ENCODE measurements at places on chromosomes 5 and 9.

DNA sequence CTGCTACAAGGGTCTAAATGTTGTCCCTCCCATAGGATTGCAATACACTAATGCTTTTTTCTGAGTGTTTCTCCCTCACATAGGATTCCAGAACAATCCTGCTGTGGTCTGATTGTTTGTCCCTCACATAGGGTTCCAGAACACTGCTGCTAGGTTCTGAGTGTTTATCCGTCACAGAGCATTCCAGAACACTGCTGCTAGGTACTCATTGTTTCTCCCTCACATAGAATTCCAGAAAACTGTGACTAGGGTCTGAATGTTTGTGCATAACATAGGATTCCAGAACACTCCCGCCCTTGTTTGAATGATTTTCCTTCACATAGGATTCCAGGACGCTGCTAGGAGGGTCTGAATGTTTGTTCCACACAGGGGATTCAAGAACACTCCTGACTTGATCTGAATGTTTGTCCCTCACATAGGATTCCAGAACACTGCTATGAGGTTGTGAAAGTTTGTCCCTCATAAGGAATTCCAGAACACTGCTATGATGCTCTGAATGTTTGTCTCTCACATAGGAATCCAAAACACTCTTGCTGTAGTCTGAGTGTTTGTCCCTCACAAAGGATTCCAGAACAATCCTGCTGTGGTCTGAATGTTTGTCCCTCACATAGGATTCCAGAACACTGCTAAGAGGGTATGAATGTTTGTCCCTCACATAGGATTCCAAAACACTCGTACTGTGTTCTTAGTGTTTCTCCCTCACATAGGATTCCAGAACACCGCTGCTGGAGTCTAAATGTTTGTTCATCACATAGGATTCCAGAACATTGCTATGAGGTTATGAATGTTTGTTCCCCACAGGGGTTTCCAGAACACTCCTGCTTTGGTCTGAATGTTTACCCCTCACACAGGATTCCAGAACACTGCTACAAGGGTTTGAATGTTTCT lies 213.5 kb downstream of the FOXD4L6 start:
- DNase-seq: no peak

- DNase-seq: no peak
These were observed 17.4 kb upstream of the OBP2B start for GRCh38 chr9:133226219-133227171.

- no peak for DNase-seq
These were observed 102.2 kb downstream of the MEF2C start for GRCh38 chr5:88780736-88781135.

DNA sequence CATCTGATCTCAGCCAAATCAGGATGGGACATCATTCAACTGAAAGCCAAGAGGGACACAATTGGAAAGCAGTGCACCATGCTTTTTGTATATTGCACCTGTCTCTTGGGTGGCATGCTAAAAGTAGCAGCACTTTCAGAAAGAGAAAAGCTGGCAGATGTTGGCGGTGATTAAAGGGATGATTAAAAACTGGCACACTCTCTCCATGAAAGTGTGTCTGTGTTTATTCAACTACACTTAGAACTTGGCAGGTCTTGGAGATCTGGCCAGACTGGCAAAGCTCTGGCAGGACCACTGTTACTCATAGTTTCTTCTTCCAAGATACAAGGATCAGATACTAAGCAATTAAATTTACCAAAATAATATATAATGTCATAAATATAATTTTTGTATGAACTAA lies 112.9 kb upstream of the ELAVL2 start:
- no peak for DNase-seq

DNA sequence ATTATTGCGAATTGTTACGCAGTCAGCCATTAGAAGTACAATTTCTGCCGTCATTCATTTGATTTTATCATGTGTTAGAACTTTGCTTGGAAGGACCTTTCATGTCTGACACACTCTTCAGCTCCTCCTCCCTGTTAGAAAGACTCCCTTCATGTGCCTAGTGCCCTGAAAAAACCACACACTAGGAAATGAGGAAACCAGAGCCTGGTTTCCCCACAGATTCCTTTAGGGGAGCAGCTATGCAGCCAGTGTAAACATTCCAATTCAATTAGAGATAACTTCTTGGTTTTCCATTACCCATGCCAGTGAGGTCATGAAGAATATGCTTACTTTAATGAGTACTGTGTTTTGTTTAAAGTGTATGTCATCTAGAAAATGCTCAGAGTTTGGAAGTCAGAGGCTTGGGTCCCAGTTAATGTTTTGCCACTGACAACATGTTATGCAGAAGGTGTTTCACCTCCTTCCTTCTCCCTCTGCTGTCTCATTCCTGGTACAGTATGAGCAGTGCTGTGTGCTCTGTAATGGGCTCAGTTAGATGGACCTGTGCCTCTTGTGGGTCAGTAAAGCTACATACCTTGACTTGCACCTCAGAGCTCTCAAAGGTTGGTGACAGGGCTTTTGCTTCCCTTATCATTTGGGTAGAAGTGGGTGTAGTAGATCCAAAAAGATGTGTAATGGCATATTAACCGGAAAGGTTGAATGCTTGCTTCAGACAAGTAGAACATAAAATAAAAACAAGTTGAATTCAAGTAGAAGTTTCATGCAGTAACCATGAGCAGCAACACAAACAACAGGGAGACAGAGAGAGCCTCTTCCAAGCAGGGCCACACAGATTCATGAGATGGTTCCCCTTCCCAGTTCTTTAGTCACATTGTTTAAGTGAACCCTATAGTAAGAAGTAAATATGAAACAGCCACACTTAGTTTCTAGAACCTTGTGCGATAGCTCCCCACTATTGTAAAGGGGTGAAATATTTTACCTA lies 52.6 kb upstream of the TNFAIP8 start:
- no peak for DNase-seq

- DNase-seq: no peak
These were observed 61.8 kb upstream of the PITX1 start for GRCh38 chr5:135095871-135096270.

DNA sequence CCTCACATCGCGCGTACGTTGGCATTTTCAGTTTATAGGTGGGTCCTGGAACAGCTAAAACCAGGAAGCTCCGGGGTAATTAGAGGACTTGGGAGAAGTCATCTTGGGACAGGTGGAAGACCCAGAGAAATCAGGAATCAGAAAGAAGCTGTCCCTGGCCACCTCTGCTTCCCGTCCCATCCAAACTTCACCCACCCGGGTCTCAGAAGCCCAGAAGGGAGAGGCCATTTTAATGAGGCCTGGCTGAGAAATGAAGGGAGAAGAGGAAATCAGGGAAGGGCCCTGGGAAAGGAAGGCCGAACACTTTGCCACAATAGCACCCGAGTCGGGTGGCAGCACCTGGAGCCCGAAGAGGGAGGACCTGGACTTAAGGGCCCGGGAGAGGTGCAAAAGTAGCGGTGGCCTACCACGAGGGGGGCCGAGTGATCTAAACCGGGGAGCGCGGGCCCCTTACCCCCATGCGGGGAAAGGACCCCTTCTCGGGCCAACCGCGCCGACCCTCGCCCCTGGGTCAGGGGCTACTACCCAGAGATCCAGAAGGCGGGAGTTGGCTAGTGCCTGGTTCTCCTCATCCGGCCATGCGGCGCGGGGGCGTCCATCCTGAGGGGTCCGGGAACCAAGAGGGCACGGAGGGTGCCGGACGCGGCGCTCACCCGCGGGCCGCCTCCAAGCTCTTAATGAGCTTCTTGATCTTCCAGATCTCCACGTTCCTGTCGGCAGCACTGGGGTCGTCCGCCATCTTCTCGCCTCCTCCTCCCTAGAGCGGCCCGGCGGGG lies 668 bp downstream of the ETF1 start:
- no peak for DNase-seq
